Stimulated activated CD8-positive, alpha-beta memory T cell treated with anti-CD3 and anti-CD28 coated beads, Interleukin-4, amount 100 ng/mL, for 4 hours (primary cell): ENCODE measurements at places on chromosomes 2 and 18.

DNA sequence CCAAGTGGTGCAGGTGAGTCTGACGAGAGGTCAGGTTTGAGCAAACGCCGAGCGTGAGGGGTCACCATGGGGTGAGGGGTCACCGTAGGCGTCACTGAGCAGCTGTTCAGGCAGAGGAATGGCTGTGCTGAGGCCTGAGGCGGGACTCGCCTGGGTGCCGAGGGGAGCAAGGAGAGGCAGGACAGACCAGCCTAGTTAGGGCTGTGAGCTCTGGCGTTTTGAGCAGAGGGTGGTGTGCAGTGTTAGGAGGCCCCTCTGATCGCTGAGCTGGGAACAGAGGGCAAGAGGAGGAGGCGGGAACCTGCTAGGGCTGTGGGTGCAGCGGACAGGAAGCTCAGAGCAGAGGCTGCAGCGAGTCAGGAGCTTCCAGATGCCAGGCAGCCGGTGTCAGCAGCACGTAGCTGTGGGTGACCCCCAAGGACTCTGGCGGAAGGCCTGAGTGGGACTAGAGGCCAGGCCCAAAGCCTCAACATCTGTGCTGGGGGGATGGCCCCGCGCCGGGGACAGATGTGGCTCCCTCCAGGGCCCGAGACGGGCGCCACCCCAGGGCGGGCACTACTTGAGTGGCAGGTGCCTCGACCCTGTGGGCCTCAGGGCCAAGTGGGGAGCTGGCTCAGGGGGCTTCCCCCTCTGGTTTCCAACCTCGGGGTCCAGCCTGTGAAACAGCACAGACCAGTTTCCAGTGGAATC, 55.7 kb downstream of the KCNG2 start:
- DNase-seq = no peak

GRCh38 chr2:65800998-65801397, 368.6 kb upstream of the SPRED2 start:
- no peak for DNase-seq

- no peak for DNase-seq
Observed at GRCh38 chr2:143850084-143850483, 669.8 kb downstream of the ZEB2 start.

DNA sequence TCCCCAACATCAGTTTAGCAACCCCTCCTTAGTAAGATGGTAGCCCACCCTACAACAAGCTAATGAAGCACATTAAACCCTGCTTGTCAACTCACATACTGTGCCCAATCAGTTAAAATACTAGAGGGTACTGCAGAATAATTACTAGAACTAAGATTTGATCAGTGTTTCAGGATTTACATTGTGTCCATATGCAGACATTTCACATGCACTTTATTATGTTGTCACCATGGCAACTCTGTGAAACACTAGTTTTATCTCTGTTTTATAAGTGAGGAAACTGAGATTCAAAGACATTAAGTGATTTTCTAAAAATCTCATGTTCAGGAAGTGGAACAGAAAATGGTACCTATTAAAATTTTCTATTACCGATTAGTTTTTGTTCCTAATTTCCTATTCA, 61.7 kb downstream of the CYBRD1 start:
- no peak for DNase-seq

- no peak for DNase-seq
Observed at GRCh38 chr18:7924616-7925015, 357.5 kb downstream of the PTPRM start.

GRCh38 chr2:147927053-147927588, 82.3 kb downstream of the ACVR2A start:
- DNase-seq = no peak

DNA sequence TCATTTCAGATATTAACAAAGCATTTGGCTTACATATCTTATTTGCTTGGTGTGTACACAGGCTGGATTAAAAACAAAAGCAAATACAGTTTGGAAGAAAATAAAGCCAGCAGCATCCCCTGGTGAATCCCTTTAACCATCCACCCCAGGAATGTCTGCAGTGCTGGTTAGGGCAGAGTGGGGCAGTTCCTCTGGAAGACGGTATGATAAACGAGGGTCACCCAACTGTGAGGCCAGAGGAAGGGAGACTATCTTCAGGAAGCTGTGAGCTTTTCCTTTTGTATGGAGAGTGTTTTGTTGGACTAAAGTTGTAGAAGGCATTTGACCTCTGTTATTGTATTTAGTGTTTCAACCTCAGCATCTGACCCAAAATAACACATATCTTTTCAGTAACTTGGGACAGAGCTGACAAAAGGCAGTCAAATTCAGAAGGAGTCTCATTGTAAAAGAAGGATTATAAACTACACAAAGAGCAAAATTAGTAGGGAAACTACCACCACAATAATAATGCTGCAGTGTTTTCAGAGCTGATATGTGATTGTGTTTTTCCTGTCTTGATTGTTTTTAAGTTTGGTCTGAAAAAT, 159.1 kb downstream of the FMNL2 start:
- DNase-seq = no peak

DNA sequence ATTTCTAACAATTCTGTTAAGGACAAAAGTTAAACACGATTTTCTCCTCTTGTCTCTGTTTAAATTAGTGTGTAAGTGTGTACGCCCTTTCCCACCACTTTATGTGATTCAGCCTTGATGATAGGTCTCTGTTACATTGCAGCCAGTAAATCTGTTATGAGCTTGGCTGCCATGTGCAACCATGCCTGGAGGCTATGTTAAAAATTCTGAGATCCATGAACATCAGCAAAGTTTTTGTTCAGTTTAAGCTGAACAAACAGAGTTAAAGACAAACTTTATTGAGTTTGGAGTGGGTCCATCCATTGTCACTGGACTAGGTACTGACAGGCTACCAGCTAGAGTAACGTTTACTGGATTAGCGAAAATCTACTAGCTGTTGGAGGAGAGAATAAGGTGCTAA, 110.4 kb downstream of the NCKAP5 start:
- no peak for DNase-seq

DNA sequence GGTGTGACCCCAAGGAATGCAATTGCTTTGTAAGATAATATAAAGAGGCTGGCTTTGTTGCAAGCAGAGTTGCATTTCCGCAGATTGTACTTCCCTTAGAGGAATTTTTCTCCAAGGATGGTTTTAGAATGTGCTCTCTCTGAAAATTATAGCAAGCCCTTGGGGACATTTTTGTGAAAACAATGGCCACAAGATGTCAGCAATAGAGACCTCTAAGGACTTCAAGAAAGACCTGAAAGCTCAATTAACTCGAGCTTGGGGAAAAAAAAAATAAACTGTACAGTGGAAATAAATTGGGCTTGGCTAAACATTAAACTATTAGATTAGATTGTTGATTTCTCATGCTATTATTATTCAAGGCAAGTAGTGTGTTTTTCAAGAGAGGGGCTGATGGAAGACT, 81.3 kb upstream of the KYNU start:
- no peak for DNase-seq

DNA sequence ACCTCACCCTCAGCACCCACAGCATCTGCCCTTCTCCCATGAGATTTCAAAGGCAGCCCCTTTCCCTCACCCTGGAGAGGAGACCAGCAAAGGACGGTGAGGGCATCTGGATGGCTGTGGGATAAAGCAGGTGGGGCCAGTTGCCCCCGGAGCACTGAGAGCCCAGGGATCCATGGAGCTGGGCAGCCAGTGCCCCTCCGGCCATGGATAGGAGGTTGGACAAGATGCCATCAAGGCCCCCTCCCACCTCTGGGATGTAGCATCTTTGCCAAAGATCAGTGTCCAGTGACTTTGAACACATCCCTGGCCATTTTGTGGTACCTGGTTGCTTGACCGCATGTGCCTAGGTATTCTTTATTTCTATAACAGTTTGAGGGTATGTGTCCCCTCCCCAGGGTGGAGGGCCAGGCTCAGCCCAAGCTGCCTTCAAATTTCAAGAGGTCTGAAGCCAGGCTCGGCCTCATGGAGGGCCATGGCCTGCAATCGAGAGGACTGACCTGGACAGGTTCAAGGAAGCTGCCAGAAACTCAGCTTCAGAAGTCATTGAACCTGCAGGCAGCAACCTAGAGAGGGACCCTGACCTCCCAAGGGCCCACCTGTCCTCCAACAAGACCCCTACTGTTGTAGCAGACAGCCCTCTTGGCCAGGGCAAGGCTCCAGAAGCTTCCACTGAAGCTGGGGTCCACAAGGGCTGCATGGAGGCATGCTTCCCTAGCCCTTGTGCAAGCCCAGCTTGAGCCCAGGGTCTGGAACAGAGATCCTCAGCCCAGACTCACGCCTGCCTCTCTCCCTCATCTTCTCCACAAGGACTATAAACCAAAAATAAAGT, 55.5 kb upstream of the BIN1 start:
- no peak for DNase-seq

GRCh38 chr2:236298924-236299475, 34.8 kb upstream of the ASB18 start:
- no peak for DNase-seq

DNA sequence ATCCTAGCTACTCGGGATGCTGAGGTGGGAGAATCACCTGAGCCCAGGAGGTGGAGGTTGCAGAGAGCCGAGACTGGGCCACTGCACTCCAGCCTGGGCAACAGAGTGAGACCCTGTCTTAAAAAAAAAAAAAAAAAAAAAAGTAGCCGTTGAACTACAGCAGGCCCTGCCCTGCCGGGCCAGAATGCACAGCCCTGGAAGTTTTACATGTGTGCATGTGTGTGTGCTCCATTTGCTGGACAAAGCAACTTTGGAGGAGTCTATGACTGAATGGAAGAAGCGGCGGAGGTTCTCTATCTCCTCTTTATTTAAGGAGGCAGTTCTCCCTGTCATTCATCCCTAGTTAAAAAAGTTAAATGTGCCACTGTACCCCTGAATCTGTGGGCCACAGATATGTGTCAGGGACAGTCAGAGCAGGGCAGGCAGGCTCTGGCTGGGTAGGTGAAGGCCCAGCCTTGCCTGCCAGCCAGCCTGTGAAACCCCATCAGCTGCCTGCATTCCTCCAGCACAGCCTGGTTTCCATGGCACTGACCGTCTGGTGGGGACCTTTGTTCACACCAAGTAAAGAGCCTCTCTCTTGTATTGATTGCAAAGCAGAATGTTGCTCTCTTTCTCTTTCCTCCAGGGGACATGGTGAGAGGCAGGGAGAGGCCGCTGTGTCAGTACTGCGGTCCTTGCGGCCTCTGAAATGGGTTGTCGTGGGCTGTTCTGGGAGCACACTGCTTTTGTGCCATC, 10.9 kb downstream of the LIPG start:
- DNase-seq = no peak

DNA sequence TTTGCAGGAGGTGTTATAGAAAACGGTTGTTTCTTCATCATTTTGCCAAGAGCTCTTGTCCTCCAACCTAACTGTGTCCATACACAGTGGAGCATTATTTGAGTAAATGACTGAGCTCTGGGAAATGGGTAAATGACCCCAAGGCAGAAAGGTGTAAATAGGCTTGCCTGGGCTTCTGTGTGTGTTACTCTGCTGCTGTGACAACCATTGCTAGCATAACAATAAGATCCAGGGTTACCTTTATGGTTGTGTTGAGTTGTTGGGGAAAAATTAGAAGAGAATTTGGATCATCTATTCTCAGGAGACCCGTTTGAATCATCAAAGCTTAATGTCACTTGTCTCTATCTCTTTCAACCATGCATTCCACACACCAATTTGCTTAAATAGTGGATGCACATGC, 672.7 kb downstream of the DPP10 start:
- DNase-seq = no peak

- no peak for DNase-seq
Observed at GRCh38 chr2:180876506-180876905, 103.9 kb upstream of the UBE2E3 start.

GRCh38 chr2:25701801-25702200, 28.4 kb upstream of the DTNB start:
- DNase-seq = no peak

GRCh38 chr18:6561016-6561415, 146.3 kb upstream of the L3MBTL4 start:
- DNase-seq = no peak

GRCh38 chr2:175463589-175464310, 282.2 kb upstream of the ATP5MC3 start:
- no peak for DNase-seq

DNA sequence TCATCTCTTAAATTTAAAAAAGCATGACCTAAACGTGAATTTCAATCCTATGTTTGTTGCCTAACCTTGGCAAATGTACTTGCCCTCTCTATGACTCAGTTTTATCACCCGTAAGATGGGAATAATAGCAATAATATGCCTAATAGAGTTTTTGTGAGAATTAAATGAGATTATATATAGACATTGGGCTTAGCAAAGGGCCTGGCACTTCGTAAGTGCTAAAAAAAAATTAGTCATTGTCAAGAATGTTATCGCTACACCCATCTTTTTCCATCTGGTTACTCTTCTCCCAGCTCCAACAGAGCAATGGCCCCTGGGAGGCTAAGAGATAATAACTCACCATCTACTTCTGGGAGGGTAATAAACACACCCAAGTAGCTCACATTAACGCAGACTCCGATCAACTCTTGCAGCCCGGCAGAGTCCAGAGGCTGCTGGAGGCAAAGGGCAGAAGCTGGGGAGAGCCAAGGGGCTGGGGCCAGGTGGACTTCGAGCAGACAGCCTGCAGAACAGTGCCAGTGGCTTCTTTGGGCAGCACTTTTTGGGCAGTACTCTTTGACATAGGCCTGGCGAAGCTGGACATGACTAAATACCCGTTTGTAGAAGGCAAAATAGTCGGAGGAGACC, 63.9 kb upstream of the STPG4 start:
- no peak for DNase-seq

DNA sequence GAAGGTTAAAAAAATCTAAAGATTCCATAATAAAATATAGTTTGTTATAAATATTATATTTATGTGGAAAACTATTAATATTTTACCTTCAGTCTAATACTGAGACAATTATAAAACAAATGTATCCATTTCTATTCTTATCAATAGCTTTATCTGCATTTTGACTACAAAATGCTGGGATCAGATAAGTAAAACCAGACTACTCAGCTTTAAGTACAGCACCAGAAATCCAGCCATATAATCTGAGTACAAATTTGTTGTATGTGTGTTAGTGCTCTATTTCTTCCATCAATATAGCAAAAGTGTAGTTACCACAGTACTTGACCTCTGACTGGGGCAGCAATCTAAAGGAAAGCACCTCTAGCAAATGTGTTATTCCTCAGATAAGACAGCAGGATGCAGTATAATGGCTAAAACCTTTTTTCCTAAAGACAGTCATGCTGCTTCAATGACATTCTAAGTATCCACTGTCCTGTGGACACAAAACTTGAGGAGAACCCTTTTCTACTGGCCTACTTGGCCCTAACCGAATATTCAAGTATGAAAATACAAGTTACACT, 68.1 kb downstream of the OLA1 start:
- DNase-seq = no peak

- no peak for DNase-seq
Observed at GRCh38 chr2:79446313-79446712, 66.5 kb upstream of the CTNNA2 start.

DNA sequence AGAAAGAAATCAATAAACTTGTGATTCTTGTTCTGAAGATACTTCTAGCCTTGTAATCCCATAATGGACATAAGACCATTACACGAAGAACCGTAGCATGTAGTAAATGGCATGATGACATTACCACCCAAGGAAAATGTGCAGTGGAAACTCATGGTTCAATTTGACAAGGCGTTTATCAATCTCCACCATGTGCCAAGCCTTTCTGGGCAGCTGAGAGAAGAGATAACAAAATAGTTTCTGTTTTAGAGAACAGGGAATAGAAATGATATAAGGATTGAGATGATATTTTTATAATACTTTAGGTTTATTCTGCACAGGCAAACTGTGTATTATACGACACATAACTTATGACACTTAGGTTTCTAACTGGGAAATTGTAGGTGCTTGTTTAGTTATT, 19.2 kb downstream of the ABI2 start:
- DNase-seq = no peak

- no peak for DNase-seq
Observed at GRCh38 chr18:46536215-46536874, 120.7 kb downstream of the LOXHD1 start.
